NCI-H2081 (cell line): ENCODE measurements at places on chromosomes 4 and X.
A peak's percentile ranks its signal among the peaks of the same experiment; 100 is the strongest.

DNA sequence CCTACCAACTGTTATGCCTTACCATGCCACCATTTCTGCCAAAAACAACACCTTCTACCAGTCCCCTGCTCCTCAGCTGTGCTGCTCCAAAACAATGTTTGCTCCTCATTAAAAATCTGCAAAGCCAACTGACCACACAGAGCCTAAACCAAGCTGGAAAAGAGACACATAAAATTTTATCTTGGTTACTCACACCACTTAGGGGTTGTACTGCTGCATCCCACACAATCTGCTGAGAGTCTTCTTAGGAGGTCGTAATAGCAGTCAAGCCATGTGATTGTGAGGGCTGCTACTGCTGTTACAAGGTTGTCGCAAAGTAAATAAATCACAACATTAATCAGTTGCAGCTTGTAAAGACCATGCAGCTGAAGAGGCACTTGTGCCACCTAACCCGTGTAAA lies 607.4 kb upstream of the FAM241A start:
- DNase-seq = no peak

DNA sequence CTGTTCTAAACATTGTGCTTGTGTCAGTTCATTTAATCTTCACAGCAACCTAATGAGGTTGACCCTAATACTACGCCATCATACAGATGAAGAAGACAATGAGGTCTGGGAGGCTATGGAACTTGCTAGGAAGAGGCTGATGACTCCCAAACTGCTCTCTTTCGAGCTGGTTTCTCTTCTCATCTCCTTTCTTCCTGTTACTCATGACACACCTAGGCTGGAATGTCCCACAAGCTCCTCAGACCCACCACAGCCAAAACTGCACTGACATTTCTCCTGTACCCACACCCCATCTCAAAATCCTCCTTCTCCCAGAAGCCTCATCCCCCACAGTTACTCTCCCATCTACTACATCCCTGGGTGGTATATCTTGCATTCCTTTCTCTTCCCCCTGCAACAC lies 27.4 kb upstream of the PJA1 start:
- DNase-seq = no peak

- DNase-seq = no peak
Measured at GRCh38 chrX:18995221-18995620, 11.3 kb upstream of the PHKA2 start.

DNA sequence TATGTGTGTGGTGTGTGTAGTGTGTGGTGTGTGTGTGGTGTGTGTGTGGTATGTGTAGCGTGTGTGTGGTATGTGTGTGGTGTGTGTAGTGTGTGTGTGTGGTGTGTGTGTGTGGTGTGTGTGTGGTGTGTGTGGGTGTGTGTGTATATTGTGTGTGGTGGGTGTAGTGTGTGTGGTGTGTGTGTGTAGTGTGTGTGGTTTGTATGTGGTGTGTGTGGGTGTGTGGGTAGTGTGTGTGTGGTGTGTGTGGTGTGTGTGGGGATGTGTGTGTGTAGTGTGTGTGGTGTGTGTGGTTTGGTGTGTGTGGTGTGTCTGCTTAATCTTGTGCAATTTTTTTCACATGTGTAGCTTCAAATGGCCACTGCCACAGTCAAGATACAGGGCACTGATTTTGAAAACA lies 94.5 kb downstream of the CPZ start:
- no peak for DNase-seq

- DNase-seq = no peak
Measured at GRCh38 chr4:152359208-152360044, 176.5 kb downstream of the FBXW7 start.

- DNase-seq = no peak
Measured at GRCh38 chr4:15935504-15936402, 2.8 kb downstream of the FGFBP1 start.

GRCh38 chr4:1360423-1361283 lies 13.6 kb downstream of the UVSSA start:
- no peak for DNase-seq

- DNase-seq = peak; percentile 0
Measured at GRCh38 chrX:42496239-42496638, 281.7 kb downstream of the PPP1R2C start.

DNA sequence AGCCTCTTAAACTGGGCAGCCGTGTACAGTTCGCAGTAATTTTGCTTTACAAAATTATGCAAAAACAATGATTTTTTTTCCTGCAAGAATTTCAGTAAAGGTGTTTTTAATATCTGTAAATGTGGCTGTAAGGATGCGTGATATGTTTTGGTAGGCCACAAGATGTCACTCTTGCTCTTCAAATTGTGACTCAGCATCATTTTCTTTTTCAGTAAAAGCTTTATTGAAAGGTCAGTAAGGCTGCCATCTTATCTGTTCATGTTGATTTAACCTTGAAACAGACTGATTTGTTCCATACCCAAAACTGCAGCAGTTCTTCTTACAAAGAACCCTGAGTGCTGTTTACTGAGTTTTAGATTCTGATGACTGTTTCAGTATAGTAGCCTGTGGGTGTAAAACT lies 39.9 kb downstream of the TXLNG start:
- peak; percentile 49 for DNase-seq

GRCh38 chr4:88866862-88867550 lies 169.4 kb upstream of the NAP1L5 start:
- DNase-seq = no peak

DNA sequence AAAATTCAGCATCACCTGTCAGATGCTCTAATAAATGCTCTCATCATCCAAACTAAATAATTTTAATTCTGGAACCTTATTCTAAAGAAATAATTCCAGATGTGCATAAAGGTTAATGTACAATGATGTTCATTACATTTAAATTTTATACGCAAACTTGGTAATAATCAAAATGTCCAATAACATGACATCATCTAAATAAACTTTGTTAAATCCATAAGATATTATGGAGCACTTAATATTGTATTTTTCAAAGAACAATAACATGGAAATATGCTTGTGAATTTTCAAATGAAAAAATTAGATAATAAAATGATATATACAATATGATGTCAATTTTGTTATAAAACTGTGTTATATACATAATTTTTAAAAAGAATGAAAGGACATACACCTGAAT lies 92.1 kb upstream of the ZCCHC13 start:
- no peak for DNase-seq

GRCh38 chr4:129246145-129246544 lies 150.2 kb downstream of the C4orf33 start:
- no peak for DNase-seq

GRCh38 chr4:5980436-5981155 lies 37.6 kb downstream of the C4orf50 start:
- DNase-seq = peak; percentile 21

GRCh38 chrX:23694606-23695005 lies 27.3 kb downstream of the PRDX4 start:
- DNase-seq = peak; percentile 57

DNA sequence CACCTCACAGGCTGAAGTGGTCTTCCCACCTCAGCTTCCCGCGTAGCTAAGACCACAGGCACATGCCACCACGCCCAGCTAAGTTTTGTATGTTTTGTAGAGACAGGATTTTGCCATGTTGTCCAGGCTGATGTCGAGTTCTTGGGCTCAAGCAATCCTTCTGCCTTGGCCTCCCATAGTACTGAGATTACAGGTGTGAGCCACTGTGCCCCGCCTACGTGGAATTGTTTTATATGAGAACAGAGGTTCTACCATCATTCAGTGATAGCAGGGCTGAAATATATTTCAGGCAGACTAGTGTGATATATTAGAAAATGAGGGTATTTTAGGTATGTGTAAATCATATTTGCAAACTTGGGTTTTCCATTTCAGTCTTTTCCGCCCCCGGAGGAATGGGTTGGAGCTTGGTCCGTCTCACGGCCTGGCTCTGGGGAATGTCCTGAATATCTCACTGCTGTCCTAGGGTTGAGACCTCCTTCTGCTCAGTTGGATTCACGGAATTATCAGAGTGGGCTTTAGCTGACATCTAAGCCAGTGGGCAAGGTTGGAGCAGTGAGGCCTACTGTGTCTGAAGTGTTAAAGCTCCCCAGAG lies 19.9 kb downstream of the NSD2 start:
- DNase-seq = no peak

GRCh38 chr4:115834441-115834840 lies 721.0 kb upstream of the NDST4 start:
- DNase-seq = no peak

DNA sequence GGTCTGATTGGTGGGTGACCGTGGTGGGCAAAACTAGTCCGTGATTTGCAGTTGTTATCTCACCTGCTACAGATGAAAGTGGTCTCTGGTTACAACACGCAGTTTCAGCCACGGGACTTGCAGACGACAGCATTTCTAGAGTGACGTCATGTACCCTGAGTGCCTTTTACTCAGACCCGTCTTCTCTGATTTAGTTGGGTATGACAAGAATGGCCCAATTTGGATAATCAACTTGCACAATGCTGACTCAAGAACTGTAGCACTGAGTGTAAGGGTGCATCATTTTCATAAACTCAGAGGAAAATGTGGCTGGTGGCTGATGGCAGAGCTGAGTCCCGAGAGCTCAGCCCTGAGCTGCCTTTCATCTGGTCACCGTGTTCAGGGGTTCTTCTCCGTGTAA lies 281.4 kb upstream of the FRG1 start:
- no peak for DNase-seq

DNA sequence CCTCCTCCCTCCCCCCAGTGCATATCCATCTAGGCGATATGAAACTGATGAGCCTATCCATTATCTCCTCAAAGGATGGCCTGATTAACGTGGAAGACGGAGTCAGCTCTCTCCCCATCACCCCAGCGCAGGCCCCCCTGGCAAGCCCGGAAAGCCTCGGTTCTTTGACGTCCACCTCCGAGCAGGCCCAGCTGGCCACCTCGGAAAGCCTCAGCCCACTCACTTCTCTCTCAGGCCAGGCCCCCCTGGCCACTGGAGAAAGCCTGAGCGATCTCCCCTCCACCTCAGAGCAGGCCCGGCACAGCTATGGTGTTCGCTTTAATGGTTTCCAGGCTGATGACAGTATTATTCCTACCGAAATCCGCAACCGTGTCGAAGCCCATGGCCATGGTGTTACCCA lies 14.8 kb downstream of the GABRQ start:
- DNase-seq = no peak

- DNase-seq = no peak
Measured at GRCh38 chrX:130974323-130974722, 71.3 kb upstream of the ENOX2 start.
